ENCODE measurements at places on chromosomes 5 and 9.

GRCh38 chr5:163023846-163024245 is 413.5 kb upstream of the CCNG1 start:
- DNase-seq, result no peak

- no peak for DNase-seq
Measured at GRCh38 chr9:14849851-14850250, 60.4 kb downstream of the FREM1 start.

GRCh38 chr9:237141-237857 is 22.6 kb downstream of the DOCK8 start:
- no peak for DNase-seq

DNA sequence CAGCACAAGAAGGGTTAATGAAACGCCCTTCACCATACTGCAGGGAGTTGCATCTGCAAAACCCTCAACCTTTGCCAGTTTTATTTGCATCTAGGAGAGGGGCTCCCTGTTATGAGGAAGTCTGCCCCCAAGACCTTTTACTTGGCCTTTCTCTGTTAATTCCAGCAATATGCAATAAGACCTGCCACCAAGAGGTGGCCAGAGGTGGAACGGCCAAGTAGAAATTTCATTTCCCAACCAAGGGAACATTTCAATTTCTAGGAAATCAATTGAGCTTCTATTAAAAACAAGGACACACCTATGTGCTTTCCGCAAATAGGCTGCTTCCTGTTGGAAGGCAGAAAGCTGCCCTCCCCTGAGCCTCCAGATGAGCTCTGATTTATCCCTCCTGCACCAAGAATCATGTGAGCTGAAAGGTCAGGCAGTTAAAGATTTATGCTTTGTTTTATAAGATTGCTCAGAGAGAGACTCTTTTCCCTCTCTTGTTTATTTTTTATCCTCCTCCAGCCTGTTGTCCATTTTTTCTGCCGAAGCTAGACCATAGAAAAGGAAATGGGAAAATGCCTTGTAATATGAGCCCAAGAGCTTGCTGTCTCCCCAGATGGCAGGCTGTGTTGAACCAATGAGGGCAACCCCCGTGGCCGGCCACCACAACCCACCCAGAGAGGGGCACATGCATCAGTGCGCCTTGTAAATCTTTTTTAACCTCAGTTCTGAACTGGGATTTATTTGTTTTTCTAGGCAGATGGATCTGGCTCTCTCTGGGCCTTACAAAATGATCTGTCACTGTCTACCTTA is 572.8 kb downstream of the TLE1 start:
- DNase-seq, result no peak
